ENCODE measurements at places on chromosomes 4 and X. TPM values are rescaled to one million over a fixed set of nuclear protein-coding genes. Genes with fewer than 3 reads are reported as not detected.

The PAK3 gene
- 0.81 TPM for total RNA-seq

The PCDH10 gene
- total RNA-seq = 0.04 TPM

The SLC4A4 gene
- total RNA-seq = 11.4 TPM

- DNase-seq = no peak
- H3K4me1 ChIP-seq = peaks cover 67% of the 10 kb centered on the region
- no peaks in the 10 kb centered on the region for H3K36me3 ChIP-seq
- no peaks in the 10 kb centered on the region for H3K27me3 ChIP-seq
- H3K27ac ChIP-seq = peak overlapping the region; percentile 62
These were observed 69.5 kb downstream of the APBB2 start for GRCh38 chr4:41144812-41145211.

DNA sequence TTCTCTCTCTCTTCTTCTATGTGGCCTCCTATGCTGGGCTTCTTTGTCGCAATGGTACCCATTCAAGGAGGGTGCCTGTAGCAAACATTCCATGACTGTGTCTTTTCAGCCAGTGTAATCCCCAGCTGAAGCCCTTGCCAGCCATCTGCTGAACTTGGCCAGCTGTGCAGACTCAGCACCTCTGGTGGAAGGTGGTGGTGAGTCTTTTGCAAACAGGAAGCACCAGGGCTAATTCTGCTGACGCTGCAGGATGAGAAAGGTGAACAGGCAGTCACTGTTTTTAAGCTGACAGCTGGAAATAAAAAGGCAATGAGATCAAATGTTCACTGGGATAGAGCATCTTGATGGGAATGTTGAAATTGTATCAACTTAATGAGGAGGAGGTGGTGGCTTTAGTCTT lies 298.7 kb upstream of the CLNK start:
- DNase-seq = no peak
- no peaks in the 10 kb centered on the region for H3K4me1 ChIP-seq
- no peak overlapping the region for H3K4me3 ChIP-seq

GRCh38 chrX:20743046-20743445 lies 476.3 kb upstream of the RPS6KA3 start:
- H3K4me3 ChIP-seq = no peak overlapping the region
- H3K27ac ChIP-seq = no peak overlapping the region
- no peaks in the 10 kb centered on the region for H3K27me3 ChIP-seq
- no peaks in the 10 kb centered on the region for H3K36me3 ChIP-seq

- H3K36me3 ChIP-seq = no peaks in the 10 kb centered on the region
- H3K27ac ChIP-seq = no peak overlapping the region
- DNase-seq = no peak
- H3K4me3 ChIP-seq = no peak overlapping the region
These were observed 118.3 kb downstream of the ADGRL3 start for GRCh38 chr4:61318431-61318830.

DNA sequence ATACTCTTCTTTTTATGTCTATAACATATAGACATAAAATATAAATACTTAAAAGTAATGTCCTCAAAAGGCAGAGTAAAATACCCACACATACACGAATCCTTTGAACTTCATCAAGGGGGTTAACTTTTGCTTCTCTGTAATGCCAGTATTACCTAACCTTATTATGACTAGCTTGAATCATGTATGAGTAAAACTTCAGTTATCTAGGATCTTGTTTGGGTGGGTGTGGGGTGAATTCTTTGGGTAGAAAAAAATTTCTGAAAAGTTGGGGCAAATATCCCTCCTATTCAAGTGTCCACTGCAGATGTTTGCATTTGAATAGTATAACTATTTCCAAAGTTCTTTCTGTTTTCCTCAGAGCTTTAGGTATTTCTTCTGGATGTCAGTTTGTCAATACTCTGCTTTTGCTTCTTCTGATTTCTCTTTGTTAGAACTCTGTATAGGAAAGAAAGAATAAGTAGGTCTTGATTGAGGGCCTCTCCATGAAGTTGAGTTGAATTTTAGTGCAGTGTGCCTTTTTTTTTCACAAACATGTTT lies 173.8 kb downstream of the ADGRL3 start:
- no peak for DNase-seq
- H3K27ac ChIP-seq = no peak overlapping the region
- peaks cover 21% of the 10 kb centered on the region for H3K4me1 ChIP-seq
- H3K4me3 ChIP-seq = no peak overlapping the region
- no peaks in the 10 kb centered on the region for H3K27me3 ChIP-seq

- H3K27ac ChIP-seq = no peak overlapping the region
- H3K27me3 ChIP-seq = no peaks in the 10 kb centered on the region
- no peaks in the 10 kb centered on the region for H3K4me1 ChIP-seq
- DNase-seq = no peak
These were observed 107.0 kb upstream of the CTSO start for GRCh38 chr4:156060661-156061060.

DNA sequence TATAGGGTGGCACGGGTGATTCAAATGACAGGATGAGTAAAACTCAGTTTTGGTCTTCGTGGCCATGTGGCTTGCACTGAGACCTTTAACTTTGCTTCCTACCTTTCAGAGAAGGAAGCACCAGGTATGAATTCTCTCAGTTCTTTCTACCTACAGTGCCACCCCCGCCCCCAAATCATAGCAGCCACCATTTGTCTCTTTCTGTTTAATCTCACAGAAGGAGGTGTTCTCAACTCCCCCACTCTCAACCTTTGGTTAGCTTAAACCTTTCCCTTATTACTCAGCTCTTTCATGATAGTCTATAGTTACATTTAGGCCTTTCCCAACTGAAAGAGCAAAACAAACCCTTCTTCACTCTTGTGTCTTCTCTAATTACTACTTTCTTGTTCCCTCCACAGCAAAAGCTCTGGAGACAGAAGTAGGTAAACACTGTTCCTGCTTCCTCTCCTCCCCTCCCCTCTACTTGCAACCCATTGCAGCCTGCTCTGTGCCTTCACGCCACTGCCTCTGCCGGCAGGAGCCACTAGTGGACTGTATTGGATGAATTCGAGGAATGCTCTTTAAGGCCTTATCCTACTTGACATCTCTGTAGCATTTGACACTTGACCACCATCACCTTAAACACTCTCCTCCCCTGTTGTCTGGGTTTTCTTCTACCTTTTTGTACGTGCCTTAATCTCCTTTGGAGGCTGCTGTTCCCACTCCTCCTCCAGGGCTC lies 123.7 kb downstream of the AFF1 start:
- no peak overlapping the region for H3K4me3 ChIP-seq
- peaks cover 69% of the 10 kb centered on the region for H3K4me1 ChIP-seq
- H3K36me3 ChIP-seq = no peaks in the 10 kb centered on the region
- peak overlapping the region; percentile 73 for H3K27ac ChIP-seq

GRCh38 chrX:50068285-50068563 lies 132.6 kb downstream of the AKAP4 start:
- no peaks in the 10 kb centered on the region for H3K4me1 ChIP-seq
- H3K4me3 ChIP-seq = no peak overlapping the region
- no peaks in the 10 kb centered on the region for H3K27me3 ChIP-seq
- H3K36me3 ChIP-seq = no peaks in the 10 kb centered on the region
- DNase-seq = no peak
